ENCODE measurements at places on chromosomes 3 and 15. TPM values are rescaled to one million over a fixed set of nuclear protein-coding genes. Genes with fewer than 3 reads are reported as not detected.

CADPS gene
- not detected for total RNA-seq

CLN6 gene
- total RNA-seq = 32.9 TPM

CYP8B1 gene
- not detected for total RNA-seq

MCTP2 gene
- total RNA-seq = 41.7 TPM

DNA sequence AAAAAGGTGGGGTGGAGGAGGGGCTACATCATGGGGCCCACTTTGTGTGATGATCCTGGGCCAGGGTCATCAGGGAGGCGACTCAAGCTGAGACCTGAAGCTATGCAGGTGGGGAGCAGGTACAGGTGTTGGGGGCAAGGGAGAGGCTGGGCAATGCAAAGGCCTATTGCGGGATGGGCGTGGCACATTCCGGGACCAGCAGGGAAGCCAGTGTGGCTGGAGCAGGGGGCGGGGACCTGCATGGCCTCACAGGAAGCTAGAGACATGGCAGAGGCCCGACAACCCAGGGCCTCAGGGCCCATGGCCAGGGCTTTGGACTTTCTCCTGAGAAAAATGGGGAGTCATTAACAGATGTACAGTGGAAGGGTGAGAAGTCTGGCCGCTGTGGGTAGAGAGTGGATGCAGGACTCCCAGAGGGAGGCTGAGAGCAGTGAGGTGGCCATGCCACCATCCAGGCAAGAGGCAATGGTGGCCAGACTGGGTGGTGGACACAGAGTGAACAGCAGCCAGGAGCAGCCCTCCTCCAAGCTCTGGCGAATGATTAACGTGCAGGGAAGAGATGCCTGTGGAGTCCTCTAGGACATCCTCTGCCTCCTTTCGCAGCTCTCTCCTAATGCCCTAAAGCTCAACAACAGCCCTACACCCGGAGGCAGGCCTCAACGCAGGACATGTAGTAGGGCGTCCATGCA, 122.6 kb upstream of the ATP2B2 start:
- H3K4me1 ChIP-seq = no peaks in the 10 kb centered on the region
- H3K27me3 ChIP-seq = peaks cover 1% of the 10 kb centered on the region
- no peaks in the 10 kb centered on the region for H3K36me3 ChIP-seq
- no peak for DNase-seq
- no peak overlapping the region for H3K4me3 ChIP-seq
- no peak overlapping the region for H3K27ac ChIP-seq

GRCh38 chr3:151971814-151972579, 98.6 kb downstream of the SUCNR1 start:
- H3K36me3 ChIP-seq = no peaks in the 10 kb centered on the region
- no peaks in the 10 kb centered on the region for H3K4me1 ChIP-seq
- H3K27me3 ChIP-seq = peaks cover 2% of the 10 kb centered on the region
- no peak for DNase-seq
- no peak overlapping the region for H3K27ac ChIP-seq

DNA sequence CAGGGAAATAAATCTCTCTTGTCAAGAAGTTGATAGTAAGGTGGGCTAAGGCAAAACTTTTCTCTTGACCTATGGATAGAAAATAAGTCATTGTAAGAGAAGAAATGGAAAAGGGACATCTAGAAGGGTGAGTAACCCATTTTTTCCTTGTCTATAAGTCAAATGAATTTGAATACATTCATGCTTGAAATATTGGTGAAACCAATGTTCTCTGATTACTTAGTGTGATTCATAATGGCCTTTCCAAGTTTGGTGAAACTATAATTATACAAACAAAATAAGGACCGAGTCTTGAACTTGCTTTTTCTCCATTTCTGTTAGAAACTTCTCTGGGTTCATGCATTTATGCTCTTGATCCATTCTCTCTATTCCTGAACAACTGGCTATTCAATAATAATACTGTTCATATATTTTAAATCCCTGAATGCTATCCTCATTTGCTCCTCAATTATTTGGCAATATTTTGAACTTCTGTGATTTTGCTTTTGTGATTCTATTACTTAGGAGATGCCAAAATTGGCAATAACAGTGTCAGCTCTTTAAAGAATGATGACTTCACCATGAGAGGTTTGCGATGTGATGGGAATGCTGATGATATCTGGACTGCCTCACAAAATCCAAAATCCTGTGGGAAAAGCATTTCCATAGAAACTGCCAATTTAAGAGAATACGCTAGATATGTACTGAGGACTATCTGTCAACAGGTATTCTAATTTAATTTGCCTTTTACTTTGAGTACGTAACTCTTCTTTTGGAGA, 12.3 kb downstream of the P2RY12 start:
- no peaks in the 10 kb centered on the region for H3K27me3 ChIP-seq
- no peaks in the 10 kb centered on the region for H3K36me3 ChIP-seq
- no peak for DNase-seq
- no peak overlapping the region for H3K27ac ChIP-seq
